ENCODE measurements at places on chromosomes 13 and 19. TPM values are rescaled to one million over a fixed set of nuclear protein-coding genes. Genes with fewer than 3 reads are reported as not detected.
A peak's percentile ranks its signal among the peaks of the same experiment; 100 is the strongest.

- H3K27ac ChIP-seq, result peak overlapping the region; percentile 31
- no peaks in the 10 kb centered on the region for H3K27me3 ChIP-seq
- peak; percentile 11 for DNase-seq
Measured at GRCh38 chr19:29662604-29663404, 2.5 kb upstream of the PLEKHF1 start.

GRCh38 chr13:19860884-19861655 is 2.4 kb downstream of the ZMYM5 start:
- H3K27me3 ChIP-seq, result no peaks in the 10 kb centered on the region
- no peaks in the 10 kb centered on the region for H3K36me3 ChIP-seq
- DNase-seq, result no peak

The NTN5 gene
- 0.15 TPM for polyA plus RNA-seq

- no peaks in the 10 kb centered on the region for H3K36me3 ChIP-seq
- H3K27ac ChIP-seq, result no peak overlapping the region
- no peaks in the 10 kb centered on the region for H3K4me1 ChIP-seq
- DNase-seq, result peak; percentile 95
- H3K4me3 ChIP-seq, result no peak overlapping the region
Measured at GRCh38 chr19:50537769-50538230, 24.1 kb upstream of the ASPDH start.

GRCh38 chr19:12703046-12703445 is 6.6 kb upstream of the FBXW9 start:
- no peaks in the 10 kb centered on the region for H3K4me1 ChIP-seq
- no peak overlapping the region for H3K4me3 ChIP-seq
- no peaks in the 10 kb centered on the region for H3K27me3 ChIP-seq
- no peak overlapping the region for H3K27ac ChIP-seq
- peak; percentile 44 for DNase-seq

- peaks cover 87% of the 10 kb centered on the region for H3K27me3 ChIP-seq
- H3K4me1 ChIP-seq, result no peaks in the 10 kb centered on the region
- H3K27ac ChIP-seq, result no peak overlapping the region
- peak overlapping the region; percentile 55 for H3K4me3 ChIP-seq
Measured at GRCh38 chr13:20191311-20192157, 1.2 kb downstream of the GJB2 start.

DNA sequence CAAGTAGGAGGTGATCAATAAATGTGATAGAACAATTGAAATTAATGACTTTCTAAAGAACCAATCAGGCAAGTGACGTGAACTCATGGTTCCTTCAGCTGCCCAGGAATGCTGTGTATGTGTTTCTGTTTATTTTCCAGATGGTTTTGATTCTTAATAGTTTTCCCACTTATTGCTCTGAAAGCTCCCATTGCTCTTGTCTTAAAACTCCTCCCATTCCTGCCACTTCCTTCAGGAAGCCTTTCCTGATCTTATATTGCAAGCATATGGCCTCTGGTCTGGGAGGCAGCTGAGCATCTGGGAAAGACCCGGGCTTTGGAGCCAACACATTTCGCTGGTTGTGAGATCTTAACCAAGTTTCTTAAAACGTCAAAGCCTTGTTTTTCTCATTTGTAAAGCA is 17.1 kb upstream of the LATS2 start:
- H3K36me3 ChIP-seq, result no peaks in the 10 kb centered on the region
- no peaks in the 10 kb centered on the region for H3K4me1 ChIP-seq
- no peak for DNase-seq

GRCh38 chr19:3813473-3814392 is 27.6 kb upstream of the MATK start:
- no peaks in the 10 kb centered on the region for H3K36me3 ChIP-seq
- DNase-seq, result no peak
- no peak overlapping the region for H3K27ac ChIP-seq
- no peak overlapping the region for H3K4me3 ChIP-seq

DNA sequence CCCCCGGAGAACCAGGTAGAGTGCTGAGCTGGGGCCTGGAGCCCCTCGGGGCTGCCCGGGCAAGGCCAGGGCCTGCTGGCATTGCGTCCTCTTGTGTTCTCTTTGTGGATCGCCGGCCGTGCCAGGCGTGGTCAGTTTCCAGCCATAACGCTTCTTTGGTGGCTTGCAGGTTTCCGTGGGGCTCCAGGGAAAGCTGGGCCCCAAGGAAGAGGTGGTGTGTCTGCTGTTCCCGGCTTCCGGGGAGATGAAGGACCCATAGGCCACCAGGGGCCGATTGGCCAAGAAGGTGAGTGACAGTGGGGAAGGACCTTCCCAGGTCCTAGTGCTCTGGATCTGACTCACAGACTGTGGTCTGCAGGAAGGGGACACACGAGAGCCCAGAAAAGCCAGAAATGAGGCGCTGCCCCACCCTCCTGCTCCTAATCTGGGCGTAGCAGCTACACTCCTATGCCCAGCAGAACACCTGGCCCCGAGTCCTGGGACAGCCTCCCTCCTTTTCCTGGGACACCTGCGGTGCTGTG is 57.5 kb downstream of the RAB20 start:
- DNase-seq, result no peak
- H3K4me3 ChIP-seq, result no peak overlapping the region
- peaks cover 3% of the 10 kb centered on the region for H3K36me3 ChIP-seq
- no peaks in the 10 kb centered on the region for H3K27me3 ChIP-seq
- peaks cover 26% of the 10 kb centered on the region for H3K4me1 ChIP-seq

The POMP gene
- polyA plus RNA-seq, result 168 TPM

Data from cardiac muscle cell (in vitro differentiated cells and primary cell).